Neural crest cell (in vitro differentiated cells): ENCODE measurements at places on chromosomes 3 and 15. TPM values are rescaled to one million over a fixed set of nuclear protein-coding genes. Genes with fewer than 3 reads are reported as not detected.
A peak's percentile ranks its signal among the peaks of the same experiment; 100 is the strongest.

Gene C3orf85
- total RNA-seq = not detected in 2 replicates

Gene ARNT2
- 57.1 and 58.3 TPM in 2 replicates for total RNA-seq

Gene ALPK3
- total RNA-seq = 3.3 and 4.4 TPM in 2 replicates

GRCh38 chr3:54960082-54960481 lies 32.2 kb upstream of the LRTM1 start:
- no peak overlapping the region for H3K27ac ChIP-seq
- peaks cover 30% of the 10 kb centered on the region for H3K4me1 ChIP-seq

Gene LRRC31
- total RNA-seq = not detected in 2 replicates

DNA sequence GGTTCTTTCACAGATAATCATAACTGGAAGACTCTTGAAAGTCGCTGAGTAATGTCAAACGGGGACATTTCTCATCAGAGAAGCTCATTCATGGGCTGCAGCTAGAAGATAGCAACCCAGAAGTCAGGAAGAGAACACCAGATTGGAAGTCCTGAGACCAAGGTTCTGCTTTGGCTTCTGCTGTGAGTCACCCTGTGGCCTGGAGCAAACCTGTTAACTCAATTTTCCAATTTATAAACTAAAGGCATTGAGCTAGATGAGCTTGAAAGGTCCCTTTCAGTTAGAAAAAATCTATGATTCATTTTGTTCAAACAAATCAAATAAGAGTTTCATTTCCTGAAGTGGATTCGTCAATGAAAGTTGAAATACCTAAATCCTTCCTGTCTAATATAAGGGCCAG lies 402.2 kb downstream of the EPHB1 start:
- DNase-seq = no peak
- H3K27ac ChIP-seq = no peak overlapping the region
- H3K4me1 ChIP-seq = peaks cover 6% of the 10 kb centered on the region

GRCh38 chr15:41334293-41335120 lies 1.8 kb downstream of the NUSAP1 start:
- H3K4me3 ChIP-seq = peak overlapping the region; percentile 100
- peaks cover 49% of the 10 kb centered on the region for H3K4me1 ChIP-seq
- no peak for DNase-seq
- H3K27me3 ChIP-seq = no peaks in the 10 kb centered on the region
- peaks cover 7% of the 10 kb centered on the region for H3K36me3 ChIP-seq
- H3K27ac ChIP-seq = no peak overlapping the region

Gene AP3B2
- total RNA-seq = 17.4 and 20.0 TPM in 2 replicates

DNA sequence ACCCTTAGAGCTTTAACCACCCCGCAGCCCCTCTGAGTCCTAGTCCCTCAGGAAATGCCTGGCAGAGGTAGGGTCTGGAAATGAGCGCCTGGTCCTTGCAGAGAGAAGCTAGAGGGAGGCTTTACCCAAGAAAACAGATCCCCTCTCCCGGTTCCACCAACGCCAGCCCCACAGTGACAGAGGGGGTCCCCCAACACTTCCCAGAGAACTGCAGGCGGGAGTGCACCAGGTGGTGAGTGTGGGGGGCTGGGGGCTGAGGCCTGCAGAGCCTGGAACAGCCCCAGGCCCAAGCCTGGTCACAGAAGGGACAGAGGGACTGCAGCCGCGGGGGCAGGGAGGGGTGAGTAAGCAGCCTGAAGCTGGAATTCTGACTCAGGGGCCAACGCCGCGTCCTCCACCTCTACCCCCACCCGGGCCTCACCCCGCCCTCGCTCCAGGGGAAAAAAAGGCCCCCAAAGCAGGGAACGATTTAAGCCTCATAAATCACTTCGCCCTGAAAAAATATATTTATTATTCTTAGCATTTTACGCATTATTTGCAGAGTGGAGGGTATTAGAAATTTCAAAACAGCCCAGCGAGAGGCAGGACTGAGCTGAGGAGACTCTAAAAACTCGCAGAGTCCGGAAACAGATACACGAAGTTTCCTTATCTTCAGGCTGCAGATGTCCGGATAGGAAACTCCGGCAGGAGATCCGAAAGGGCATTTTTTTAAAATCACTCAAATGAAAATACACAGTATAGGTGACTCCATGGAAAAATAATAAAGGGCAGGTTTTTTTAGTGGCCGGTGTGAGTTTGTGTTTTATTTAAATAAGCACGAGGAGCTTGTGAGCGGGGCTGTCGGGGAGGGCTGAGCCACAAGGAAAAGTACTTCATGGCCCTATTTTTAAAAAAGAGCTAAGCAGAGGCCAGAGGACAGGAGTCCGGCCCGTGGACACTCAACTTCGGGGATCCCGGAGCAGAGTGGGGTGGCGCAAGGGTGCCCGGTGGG lies 10.0 kb downstream of the GATA2 start:
- DNase-seq = no peak
- no peaks in the 10 kb centered on the region for H3K36me3 ChIP-seq
- H3K27me3 ChIP-seq = peaks cover 100% of the 10 kb centered on the region
- peak overlapping the region; percentile 40 for H3K4me3 ChIP-seq

Gene SLC12A1
- total RNA-seq = 0.16 and 0.20 TPM in 2 replicates

Gene SCG5
- total RNA-seq = 25.1 and 28.9 TPM in 2 replicates

GRCh38 chr3:59535791-59536221 lies 486.0 kb upstream of the CFAP20DC start:
- H3K36me3 ChIP-seq = no peaks in the 10 kb centered on the region
- H3K4me1 ChIP-seq = peaks cover 22% of the 10 kb centered on the region
- no peak overlapping the region for H3K27ac ChIP-seq

DNA sequence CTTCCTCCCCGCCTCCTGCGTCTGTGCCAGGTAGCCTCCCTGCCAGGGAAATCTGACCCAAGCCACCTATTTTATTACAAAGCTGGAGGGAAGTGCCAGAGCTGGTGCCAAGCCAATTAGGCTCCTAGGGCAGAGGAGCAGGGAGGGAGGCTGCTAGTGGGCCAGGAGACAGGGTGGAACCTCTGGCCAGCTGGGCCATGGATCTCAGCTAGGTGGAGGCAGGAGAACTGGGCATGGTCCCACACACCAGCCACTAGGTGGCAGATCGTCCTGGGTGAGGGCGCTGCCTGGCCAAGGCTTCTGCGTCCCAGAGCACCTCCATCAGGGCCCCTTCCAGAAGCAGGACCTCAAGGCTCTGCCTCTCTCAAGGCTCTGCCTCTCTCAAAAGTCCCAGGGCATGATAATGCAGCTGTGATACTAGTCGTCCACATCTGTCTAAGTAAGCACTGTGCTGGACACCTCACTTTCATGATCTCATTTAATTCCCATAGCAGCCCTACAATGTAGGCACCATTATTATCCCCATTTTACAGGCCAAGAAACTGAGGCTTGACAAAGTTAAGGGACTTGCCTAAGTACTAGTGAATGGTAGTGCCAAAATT lies 4.5 kb upstream of the RFT1 start:
- H3K27ac ChIP-seq = no peak overlapping the region

GRCh38 chr15:85986741-85987140 lies 92.9 kb upstream of the AGBL1 start:
- no peaks in the 10 kb centered on the region for H3K27me3 ChIP-seq
- H3K4me1 ChIP-seq = no peaks in the 10 kb centered on the region
- no peaks in the 10 kb centered on the region for H3K36me3 ChIP-seq
- no peak for DNase-seq
- peak overlapping the region; percentile 59 for H3K27ac ChIP-seq

Gene CD200
- 66.7 and 67.0 TPM in 2 replicates for total RNA-seq

DNA sequence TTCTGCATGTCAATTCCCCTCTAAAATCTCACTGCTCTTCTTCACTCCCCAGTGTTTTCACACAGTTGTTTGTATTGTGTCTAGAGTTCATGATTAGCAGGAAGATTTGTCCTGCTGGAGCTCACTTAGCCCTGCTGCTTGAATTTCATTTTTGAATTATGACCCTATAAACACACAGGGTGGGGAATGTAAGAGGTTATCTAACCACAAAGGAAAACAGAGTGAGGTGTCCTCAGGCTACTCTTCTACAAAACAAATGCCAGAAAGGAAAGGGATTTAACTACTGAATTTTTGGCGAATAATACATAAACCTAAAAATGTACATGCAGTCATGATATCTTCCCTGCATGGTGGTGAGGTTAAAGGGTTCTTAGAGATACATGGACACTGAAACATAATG lies 215.1 kb upstream of the CNTN4 start:
- no peak overlapping the region for H3K4me3 ChIP-seq
- no peaks in the 10 kb centered on the region for H3K36me3 ChIP-seq
- no peaks in the 10 kb centered on the region for H3K4me1 ChIP-seq
- no peak for DNase-seq
- H3K27ac ChIP-seq = no peak overlapping the region
- no peaks in the 10 kb centered on the region for H3K27me3 ChIP-seq

- H3K27ac ChIP-seq = no peak overlapping the region
- H3K27me3 ChIP-seq = no peaks in the 10 kb centered on the region
- DNase-seq = no peak
- H3K4me1 ChIP-seq = peaks cover 4% of the 10 kb centered on the region
These were observed 87.3 kb upstream of the ROPN1 start for GRCh38 chr3:124078953-124079911.

GRCh38 chr3:64852738-64853137 lies 164.9 kb upstream of the ADAMTS9 start:
- no peak overlapping the region for H3K4me3 ChIP-seq
- H3K4me1 ChIP-seq = no peaks in the 10 kb centered on the region
- H3K27me3 ChIP-seq = no peaks in the 10 kb centered on the region
- H3K27ac ChIP-seq = no peak overlapping the region
- no peaks in the 10 kb centered on the region for H3K36me3 ChIP-seq

- DNase-seq = no peak
- H3K27me3 ChIP-seq = no peaks in the 10 kb centered on the region
- peaks cover 14% of the 10 kb centered on the region for H3K36me3 ChIP-seq
- no peak overlapping the region for H3K27ac ChIP-seq
- peaks cover 12% of the 10 kb centered on the region for H3K4me1 ChIP-seq
- H3K4me3 ChIP-seq = no peak overlapping the region
These were observed 94.7 kb downstream of the LRRC28 start for GRCh38 chr15:99345832-99346462.

GRCh38 chr15:37037071-37037655 lies 63.2 kb downstream of the MEIS2 start:
- DNase-seq = no peak
- H3K4me3 ChIP-seq = no peak overlapping the region
- H3K27ac ChIP-seq = no peak overlapping the region
- H3K4me1 ChIP-seq = peaks cover 73% of the 10 kb centered on the region

Gene TTLL13
- 0.19 TPM in 1 of 2 replicates, not detected in the other for total RNA-seq

- H3K4me3 ChIP-seq = no peak overlapping the region
- peaks cover 4% of the 10 kb centered on the region for H3K4me1 ChIP-seq
- DNase-seq = no peak
- H3K27me3 ChIP-seq = no peaks in the 10 kb centered on the region
These were observed 15.5 kb downstream of the PLA1A start for GRCh38 chr3:119613201-119613600.

Gene TARS3
- total RNA-seq = 17.7 and 18.1 TPM in 2 replicates

Gene TMCO5A
- not detected in 2 replicates for total RNA-seq

GRCh38 chr3:12884186-12884680 lies 42.9 kb upstream of the RPL32 start:
- H3K36me3 ChIP-seq = no peaks in the 10 kb centered on the region
- H3K4me1 ChIP-seq = peaks cover under 1% of the 10 kb centered on the region
- H3K4me3 ChIP-seq = no peak overlapping the region
- no peak overlapping the region for H3K27ac ChIP-seq
